GM12892 (cell line): ENCODE measurements at places on chromosomes 13 and 19.

- DNase-seq, result no peak
These were observed 151.4 kb downstream of the PDS5B start for GRCh38 chr13:32737679-32738078.

GRCh38 chr19:45615795-45616703 lies 14.0 kb upstream of the GPR4 start:
- DNase-seq, result peak; percentile 73

DNA sequence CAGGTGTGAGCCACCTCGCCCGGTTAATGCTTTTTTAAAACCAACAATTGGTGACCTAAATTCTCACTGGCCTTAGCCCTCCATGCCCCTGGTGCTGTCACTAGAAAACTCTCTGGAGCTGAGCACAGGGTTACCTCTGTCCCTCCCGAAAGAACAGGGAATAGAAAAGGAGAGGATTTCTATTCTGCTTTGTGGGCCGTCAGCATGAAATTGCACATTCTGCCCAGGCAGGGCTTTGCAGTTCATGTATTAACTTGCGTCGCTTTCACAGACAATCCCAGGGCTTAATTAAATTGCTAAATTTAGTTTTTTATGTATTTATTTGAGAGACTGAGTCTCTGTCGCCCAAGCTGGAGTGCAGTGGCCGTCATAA lies 583 bp upstream of the ZNF480 start:
- no peak for DNase-seq

DNA sequence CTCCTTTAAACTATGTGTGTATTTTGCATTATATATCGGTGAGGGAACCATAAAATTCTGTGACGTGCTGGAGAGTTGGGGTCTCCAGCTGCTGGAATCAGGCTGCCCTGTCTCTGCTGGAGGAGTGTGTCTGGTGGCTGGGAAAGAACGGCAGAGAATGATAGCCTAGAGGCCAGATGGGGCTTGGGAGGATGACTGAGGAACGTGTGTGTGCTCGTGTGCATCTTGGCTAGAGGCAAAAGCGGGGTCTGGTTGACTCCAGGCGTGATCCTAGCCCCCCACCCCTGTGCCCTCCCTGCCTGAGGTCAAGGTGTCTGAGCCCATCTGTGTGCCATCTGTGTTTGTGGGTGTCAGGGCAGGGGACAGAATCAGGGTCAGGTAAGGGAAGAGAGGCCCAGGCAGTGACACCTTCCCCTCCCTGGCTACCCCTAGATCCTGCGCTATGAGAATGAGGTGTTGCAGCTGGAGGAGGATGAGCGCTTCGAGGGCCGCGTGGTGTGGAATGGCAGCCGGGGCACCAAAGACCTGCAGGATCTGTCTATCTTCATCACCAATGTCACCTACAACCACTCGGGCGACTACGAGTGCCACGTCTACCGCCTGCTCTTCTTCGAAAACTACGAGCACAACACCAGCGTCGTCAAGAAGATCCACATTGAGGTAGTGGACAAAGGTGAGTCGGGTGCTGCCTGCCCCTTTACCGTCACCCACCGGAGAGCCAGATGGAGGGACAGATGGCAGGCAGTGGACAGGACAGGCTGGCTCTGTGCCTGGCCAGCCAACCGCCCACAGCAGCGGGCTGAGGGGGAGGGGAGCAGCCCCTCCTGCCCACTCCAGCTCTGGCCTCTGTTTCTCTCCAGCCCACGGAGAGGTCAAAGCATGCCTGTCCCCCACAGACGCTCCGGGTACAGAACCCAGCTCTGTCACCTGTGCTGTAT lies 3.1 kb downstream of the SCN1B start:
- no peak for DNase-seq

GRCh38 chr19:9407827-9408226 lies 27.5 kb downstream of the ZNF266 start:
- no peak for DNase-seq

GRCh38 chr19:42466521-42467182 lies 23.9 kb upstream of the CXCL17 start:
- peak; percentile 31 for DNase-seq

DNA sequence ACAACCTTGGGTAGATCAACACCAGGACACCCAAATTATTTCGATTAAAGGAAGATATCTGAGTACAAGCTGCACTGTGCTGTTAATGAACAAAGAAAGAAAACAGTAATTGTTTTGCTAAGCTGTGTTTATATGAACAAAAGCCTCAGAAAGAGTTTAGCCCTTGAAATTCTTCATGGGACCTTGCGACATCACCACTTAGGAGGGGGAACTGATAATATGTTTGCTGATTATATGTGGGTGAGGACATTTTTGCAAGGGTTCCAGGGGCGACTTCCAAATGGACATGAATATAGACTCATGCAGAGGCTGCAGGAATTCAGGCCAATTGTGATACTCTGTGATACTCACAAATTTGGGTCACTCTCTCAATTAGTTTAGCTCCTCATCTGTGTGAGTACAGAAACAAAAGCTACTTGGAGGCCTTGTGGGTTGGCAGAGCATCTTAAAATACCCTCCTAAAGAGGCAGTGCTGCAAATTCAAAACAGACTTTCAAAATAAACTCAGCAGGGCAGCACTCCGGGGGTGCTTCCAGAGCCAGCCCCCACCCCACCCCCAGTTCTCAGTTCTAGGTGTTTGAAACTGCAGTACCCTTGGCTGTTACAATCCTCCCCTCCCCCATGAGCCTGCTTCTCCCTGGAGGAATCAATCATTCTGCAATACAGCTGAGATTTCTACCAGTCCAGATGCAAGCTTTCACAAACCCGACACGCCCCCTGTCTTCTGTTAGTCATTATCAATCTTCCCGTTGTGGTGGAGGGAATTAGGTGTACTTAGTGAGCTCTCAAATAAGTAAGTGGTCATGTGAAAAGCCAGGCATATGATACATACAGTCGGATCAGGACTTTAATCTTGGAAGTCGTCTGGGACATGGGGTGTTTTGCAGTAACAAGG lies 97.0 kb upstream of the MBNL2 start:
- DNase-seq, result no peak

- DNase-seq, result no peak
These were observed 1228.9 kb upstream of the MIR17HG start for GRCh38 chr13:90118467-90119071.

GRCh38 chr13:111074826-111075225 lies 40.3 kb upstream of the ARHGEF7 start:
- no peak for DNase-seq

DNA sequence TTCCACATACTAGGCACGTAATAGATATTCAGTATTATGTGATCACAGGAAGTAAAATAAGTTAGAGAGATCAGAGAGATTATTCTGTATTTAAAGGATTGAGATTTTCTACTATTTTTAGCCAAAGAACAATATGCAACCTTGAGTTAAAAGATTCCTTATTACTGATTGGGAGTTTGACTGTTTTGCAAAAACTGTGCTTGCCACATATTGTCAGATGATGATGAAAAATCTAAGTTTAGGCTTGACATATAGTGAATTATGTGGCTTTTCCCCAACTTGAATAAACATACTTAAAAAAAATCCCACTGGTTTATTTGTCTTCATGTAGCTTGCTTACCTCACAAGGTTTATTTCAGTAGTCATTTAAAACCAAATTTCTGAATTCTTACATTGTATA lies 194.4 kb downstream of the KCNRG start:
- no peak for DNase-seq

DNA sequence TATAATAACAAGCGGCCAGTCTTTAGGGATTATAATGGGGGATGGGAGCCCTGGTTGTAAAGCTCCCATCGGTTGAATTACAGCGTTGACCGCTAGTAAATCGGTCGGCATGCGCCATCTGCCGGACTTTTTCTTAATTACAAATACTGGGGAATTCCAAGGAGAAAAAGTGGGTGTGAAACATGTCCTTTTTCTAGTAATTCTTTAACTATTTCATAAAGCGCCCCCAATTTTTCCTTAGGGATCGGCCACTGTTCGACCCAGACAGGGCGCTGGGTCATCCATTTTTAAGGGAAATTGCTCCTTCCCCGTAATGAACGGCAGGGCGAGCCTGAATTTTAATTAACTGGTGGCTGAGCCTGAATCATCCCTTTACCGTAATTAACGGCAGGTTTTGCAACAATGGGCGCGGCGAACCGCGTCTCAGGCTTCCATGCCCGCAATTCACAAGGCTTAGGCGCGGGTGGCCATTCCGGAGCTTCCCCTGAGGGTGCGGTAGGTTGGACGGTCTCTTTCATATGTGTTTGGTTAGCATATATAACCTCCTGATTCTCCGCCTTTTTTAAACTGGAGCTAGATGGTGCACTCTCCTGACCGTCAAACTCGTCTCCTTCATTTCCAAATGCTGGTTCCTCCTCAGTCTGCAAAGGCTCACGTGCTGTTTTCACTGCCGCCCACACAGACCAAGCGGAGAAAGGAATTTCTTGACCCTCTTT lies 30.2 kb upstream of the EVI5L start:
- no peak for DNase-seq

DNA sequence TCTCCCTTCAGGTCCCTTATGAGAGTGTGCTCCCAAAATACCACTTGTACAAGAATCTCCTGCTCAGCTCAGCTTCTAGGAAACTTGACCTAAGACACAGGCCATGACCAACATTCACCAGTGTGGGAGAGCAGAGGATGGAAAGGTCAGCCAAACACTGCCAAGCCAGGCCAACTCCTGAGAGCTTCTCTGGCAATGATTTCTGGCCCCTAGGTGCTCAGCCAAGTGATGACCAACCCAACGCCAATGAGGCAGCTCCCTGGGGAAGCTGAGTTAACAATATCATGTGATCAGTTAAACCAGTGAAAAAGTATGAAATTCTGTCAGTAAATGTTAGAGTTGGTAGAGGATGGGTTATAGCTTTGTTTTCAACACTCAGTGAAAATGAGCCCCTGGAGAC lies 49.1 kb upstream of the FLT1 start:
- no peak for DNase-seq

GRCh38 chr13:41700790-41701310 lies 243.5 kb downstream of the RGCC start:
- no peak for DNase-seq

GRCh38 chr13:60075850-60076249 lies 87.9 kb downstream of the DIAPH3 start:
- DNase-seq, result no peak

DNA sequence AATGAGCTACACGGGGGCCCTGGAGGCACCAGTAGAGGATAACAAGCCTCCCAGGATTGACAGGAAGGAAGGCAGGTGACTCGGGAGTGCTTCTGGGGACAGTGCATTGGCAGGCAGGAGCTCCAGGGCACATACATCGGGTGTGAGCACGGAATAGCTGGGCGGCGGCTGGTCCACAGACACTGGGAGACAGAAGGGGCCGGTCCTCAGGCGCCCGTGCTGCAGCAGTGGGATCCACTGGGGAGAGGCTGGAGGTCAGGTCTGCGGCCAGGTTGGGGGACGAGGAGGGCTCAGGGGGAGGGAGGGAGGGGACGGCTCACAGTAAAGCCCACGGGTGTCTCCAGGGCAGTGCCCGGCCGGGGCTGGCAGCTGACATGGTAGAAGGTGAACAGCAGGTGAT lies 2.1 kb upstream of the ANGPTL8 start:
- no peak for DNase-seq

GRCh38 chr19:55319785-55320184 lies 5.4 kb downstream of the TMEM150B start:
- DNase-seq, result peak; percentile 60
